ENCODE measurements at places on chromosomes 7 and 10.

GRCh38 chr10:359762-360161, 224.5 kb downstream of the ZMYND11 start:
- DNase-seq = no peak

DNA sequence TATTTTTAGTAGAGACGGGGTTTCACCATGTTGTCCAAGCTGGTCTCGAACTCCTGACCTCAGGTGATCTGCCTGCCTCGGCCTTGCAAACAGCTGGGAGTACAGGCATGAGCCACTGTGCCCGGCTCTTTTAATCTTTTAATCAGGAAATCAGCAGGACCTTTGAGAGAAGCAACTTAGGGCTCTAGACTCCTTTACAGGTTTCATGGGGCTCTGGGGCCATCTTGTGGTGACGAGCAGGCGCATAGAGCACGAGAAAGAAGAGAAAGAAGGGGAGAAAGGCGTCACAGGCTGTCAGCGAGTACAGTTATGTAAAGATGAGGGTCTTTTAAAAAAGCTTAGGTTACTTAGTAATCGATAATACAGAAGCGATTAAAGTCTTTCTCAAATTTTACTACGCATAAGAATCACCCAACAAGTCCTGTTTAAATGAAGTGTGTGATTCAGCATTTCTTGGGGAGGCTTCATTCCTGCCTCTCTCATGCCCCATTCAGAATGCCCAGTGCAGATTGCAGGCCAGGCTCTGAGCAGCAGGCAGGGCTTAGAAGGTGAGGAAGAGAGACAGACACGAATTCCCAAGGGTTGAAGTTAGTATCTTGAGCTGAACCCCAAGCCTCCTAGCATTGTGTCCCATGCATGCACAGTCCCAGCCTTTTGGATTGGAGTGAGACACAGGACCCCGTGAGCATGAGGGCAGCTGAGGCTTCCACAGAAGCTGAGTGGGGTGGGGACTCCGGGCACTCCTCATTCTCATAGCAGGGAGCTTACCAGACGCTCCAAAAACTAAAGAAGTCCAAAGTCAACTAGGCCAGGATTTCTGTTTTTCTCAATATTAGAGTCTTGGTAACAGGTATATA, 23.6 kb upstream of the PFKP start:
- no peak for DNase-seq

- no peak for DNase-seq
Measured at GRCh38 chr10:53528974-53529373, 756.4 kb upstream of the MBL2 start.

DNA sequence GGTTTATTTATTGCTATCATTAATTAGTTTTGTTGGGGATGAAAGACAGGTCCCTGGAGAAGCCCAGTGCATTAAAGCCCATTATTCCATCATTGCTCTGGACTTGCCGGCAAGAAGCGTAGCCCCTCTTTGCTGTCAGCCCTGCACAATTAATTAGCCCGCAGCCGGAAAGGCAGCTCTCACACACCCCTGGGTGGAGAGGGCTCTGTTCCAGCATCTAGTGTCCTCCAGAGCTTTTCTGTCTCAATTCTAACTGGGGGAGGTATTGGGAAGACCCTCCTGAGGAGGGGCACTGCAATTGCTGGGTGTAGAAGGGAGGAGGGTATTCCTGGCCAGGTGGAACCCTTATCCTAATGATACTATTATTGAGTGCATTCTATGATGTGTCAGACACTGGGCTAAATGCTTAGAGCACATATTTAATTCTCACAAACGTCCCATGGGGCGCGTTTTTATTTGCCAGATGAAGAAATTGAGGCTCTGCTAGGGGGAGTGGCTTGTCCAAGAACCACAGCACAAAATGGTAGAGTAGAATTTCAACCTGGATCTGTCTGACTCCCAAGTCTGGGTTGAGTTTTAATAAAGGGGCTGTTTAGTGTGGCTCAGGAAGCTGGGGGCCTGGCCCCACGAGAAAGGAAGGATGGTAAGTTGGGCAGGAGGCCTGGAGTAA, 148.1 kb upstream of the PCBD1 start:
- DNase-seq = no peak

DNA sequence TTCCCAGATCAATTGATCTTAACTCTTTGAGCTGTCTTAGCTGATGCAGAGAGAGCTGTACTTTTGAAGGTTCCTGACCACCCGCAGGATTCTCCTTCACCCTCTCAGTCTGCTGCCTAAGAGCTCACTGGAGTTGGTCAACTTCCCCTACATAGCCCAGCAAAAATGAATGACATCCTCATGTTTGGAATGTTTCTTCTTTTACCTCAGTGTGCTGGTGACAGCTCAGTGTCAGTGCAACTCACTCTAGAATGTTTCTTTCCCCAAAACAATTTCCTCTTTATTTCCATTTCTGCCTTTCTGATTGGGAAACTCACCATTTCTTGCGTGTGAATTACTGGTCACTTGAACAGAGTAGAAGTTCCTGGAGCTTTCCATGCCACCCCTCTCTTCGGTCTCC, 48.7 kb downstream of the LSMEM1 start:
- DNase-seq = no peak

DNA sequence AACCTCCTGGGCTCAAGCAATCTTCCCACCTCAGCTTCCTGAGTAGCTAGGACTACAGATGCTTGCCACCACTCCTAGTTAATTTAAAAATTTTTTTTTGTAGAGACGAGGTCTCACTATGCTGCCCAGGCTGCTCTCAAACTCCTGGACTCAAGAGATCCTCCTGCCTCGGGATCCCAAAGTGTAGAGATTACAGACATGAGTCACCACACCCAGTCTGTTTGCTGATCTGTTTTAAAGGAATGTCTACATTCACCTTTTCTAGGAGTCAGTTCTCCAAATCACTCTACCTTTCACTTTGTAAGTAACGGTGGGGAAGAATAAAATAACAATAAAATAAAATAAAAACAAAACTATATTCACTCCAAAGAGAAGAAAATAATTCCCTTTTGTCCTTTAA, 86.6 kb upstream of the AGBL3 start:
- DNase-seq = no peak

GRCh38 chr7:155733582-155734444, 78.5 kb downstream of the SHH start:
- DNase-seq = no peak

- DNase-seq = peak; percentile 5
Measured at GRCh38 chr7:94655848-94656657, at the start of gene SGCE. Gene SGCE, minus strand, starts transcription at chr7:94656133. Its CDS starts 35 bp downstream, at chr7:94656098.

DNA sequence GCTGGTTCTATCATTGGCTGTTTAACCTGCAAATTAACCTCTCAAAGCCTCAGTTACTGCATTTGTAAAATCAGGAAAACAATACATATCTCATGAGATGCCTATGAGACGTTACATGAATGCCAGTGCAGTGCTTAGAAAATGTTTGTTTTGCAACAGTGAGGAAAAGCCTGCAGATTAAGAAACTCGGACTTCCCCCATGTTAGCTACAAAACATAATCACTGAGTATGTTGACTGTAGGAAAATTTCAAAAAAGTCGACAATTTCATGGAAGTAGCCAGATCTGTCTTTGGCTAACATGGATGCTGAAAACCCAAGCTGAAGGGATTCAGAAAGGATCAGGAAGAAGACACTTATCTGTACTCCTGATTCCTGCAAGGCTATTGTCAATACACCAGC, 121.4 kb downstream of the TRIL start:
- DNase-seq = no peak

GRCh38 chr10:43666552-43666951, 17.9 kb upstream of the ZNF32 start:
- DNase-seq = no peak

GRCh38 chr10:85492684-85493083, 873.9 kb downstream of the GRID1 start:
- DNase-seq = no peak

DNA sequence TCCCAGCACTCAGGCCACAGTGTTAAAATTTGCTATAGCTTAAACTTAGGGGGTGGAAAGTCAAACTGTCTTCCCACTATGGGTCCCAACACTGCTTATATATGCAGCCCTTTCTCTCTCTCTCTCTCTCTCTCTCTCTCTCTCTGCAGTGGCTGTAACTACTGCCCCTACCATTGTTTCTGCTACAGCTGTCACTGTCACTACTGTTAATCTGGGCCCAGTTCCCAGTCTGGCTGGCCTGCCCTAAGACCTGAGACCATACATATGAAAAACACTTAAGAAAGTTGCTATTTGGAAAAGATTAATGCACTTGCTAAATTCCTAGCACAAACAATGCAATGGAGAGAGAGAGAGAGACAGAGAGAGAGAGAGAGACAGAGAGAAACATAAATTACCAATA, 78.6 kb downstream of the THSD7A start:
- no peak for DNase-seq

DNA sequence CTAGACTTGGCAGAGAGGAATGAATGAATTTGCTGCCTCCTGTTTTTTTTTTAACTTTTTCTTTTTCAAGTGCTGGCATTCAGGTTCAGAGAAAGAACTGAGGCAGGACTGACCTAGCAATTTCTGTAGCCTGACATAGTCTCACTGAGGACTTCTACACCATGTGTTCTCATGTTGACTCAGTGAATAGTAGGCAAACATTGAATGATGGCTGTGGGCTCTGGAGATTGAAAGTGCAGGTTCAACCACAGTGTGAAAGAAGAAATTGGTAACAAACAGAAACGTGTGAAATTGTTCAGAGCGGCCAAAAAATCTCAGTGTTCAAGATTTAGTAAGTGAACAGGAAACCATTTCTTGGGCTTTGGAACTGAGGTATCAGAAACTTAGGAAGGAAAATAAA, 322.4 kb upstream of the GHITM start:
- DNase-seq = no peak

DNA sequence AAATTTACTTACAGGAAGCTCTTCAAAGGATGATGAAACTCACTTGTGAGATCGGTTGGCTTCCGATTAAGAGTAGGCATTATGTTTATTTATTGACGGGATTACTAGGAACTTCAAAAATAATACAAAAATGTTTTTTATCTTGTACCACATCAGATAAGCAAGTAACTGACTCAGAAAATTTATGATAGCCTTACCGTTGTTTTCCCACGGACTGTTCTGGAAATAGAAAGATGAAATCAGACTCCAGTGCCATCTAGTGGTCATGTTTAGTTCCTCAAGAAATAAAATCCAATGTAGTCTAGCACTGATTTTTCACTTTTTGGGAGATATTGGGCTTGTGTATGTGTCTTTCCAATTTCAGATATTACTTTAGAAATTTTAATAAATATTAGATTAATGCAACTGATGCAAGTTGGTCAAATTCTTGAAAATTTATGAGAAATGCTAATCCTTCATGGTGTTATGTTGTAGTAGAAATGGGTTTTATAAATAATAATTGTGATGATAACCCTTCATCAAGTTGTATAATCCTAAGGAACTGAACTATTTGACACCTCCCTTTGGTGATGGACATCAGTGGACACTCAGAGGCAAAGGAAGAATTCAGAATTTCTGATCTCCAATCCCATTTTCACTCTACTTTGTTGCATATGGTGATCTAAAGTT, 168.8 kb downstream of the TMEM26 start:
- DNase-seq = no peak

- no peak for DNase-seq
Measured at GRCh38 chr7:70700055-70700940, 431.6 kb upstream of the GALNT17 start.

DNA sequence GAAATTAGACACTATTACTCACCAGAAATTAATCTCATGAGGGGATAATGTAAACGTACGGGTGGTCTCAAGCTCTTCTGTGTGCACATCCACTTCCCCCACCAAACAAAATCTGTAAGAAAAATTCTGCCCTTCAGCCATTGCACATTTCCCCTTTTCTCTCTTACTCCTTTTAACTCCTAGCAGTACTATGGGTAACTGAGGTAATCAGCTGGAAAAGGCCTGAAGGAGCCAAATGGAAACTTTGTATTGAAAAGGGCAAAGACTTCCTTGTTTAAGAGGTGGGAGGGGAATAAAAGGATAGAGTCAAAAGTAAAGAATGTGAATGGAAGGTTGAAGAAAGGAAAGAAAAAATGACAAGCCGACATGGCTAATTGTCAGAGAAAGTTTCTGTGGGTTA, 273.8 kb downstream of the RNLS start:
- DNase-seq = no peak

DNA sequence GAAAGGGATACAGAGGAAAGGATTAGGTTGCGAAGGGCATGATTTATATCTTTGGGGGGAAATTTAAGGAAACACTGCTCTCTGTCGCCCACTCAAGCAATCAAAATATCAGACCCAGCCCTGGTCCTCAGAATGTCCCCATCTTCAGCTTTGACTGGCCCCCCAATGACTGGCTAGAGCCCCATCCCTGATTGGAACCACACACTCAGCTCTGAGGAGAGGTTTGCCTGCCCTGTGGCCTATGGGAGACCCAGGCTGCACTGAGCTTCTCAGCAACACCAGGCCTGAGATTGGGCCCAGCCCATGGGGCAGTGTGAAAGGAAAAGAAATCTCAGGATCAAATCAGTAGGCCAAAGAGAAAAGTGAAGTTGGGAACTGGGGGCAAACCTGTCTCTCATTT, 69.5 kb downstream of the ADCYAP1R1 start:
- no peak for DNase-seq

DNA sequence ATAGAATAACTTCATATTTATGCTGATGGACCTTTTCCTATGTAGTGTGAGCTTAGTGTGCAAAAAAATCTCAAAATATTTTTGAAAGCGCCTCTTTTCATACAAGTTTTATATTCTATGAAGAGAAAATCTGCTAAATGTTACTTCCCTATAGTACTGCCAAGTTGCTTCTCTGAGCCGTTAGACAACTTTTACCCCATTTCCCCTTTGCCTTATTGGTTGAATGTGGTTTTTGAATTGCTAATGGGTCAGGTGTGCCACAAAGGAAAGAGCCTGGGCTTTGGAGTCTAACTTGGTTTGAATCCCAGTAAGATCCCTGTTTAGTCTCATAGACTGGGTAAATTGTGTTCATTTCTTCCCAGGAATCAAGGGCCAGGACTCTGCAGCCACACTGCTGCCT, 261.5 kb downstream of the SNX10 start:
- no peak for DNase-seq

DNA sequence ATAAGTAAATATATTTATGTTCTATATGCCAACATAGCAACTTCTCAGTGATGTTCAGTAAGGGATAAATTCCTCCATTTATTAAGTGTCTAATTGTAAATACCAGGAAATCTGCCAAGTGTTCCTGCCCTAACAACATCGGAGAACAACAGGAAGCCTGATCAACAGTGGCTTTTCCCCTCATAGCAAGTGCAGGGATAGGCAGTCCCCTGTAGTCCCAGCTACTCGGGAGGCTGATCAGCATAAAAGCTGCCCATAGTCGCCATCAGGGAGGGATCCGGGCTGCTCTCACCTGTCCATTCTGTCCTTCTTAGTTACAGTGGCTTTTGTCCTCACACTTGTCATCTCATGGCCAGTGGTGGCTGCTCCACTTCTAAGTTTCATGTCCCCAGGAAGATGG, 141.3 kb downstream of the IDE start:
- no peak for DNase-seq

GRCh38 chr10:60521974-60522405, 132.3 kb upstream of the ANK3 start:
- no peak for DNase-seq

DNA sequence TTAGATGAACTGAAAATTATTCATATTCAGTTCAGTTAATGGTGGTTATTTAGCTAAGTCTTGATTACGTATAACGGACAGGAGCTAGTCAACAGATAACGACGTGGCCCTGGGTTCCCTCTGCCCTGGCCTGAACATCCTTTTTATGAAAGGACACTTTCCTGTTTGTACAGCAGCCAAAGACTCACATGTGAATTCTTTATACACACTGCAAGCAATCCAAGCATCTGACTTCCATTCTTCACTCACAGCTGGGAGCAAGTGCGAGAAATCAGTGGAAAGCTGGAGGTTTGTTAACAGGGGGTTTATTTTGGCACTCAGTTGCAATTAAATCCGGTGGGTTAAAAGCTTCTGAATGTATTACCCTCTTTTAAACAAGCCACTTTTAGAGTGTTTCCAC, 148.1 kb upstream of the GDF10 start:
- DNase-seq = no peak

GRCh38 chr10:77490534-77491314, 146.9 kb downstream of the KCNMA1 start:
- no peak for DNase-seq
